SK-N-SH treated with all-trans-retinoic acid at 6 μM for 48 hours (cell line): ENCODE measurements at places on chromosomes 4 and X.

DNA sequence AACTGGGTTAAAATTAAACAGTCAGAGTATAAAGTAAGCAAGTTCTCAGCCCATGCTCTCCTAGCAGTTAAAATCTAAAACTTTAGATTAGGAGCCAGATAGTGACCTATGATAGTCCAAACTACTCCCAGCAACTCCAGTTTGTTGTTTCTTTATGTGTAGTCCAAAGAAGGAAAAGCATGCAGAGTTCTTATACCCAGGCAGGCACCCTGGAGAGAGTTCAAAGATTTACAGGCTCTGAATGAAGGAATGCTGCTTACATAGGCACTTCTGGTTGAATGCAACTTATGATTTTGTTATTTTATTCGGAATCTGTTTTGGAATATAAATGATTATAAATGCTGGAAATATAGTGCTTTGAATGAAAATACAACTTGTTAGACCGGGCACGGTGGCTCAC, 67.2 kb downstream of the GPAT3 start:
- ATAC-seq, result no peak

- ATAC-seq, result peak; percentile 79
Observed at GRCh38 chrX:154013614-154014360, 5.9 kb downstream of the IRAK1 start.

DNA sequence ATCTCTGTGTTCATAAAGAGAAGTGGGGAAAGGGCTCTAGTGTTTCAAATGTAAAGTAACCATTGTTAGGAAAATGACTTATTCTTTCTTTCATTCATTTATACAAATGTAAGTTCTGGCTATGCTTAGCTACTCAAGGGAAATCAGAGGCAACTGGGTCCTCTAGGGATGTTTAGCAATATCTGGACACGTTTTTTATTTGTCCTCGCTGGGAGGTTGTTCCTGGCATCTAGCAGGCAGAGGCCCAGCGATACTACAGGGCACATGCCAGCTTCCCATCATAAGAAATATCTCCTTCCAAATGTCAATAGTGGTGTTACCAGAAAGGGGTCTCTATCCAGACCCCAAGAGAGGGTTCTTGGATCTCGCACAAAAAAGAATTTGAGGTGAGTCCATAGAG, 150.0 kb downstream of the VCX3A start:
- ATAC-seq, result no peak

- no peak for ATAC-seq
Observed at GRCh38 chr4:53307819-53308780, 57.8 kb downstream of the SCFD2 start.

DNA sequence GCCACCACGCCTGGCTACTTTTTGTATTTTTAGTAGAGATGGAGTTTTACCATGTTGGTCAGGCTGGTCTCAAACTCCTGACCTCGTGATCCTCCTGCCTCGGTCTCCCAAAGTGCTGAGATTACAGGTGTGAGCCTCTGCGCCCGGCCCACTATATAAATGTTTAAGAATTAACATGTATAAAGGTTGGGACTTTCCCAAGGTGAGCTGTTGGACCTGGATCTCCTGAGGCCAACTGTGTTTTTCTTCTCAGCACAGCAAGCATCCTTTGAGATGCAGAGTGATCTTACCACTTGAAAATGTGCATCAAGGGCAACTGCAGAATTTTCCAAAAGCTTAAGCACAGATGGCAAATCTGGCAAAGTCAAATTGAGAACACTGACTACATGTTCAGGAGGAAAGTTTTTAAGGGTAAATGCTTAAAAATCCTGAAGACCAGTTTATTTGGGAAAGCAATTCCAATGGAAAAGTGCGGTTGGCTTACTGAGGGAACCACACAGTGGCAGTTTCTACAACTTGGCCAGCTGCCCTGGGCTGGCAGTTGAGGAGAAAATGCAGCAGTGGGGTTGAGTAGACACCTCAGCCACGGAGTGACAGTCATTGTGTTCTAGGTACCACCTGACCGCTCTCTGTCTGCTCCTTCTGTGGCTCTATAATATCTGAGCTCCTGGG, 168.9 kb downstream of the CBR4 start:
- ATAC-seq, result no peak
